Activated naive CD4-positive, alpha-beta T cell treated with anti-CD3 and anti-CD28 coated beads for 36 hours (primary cell): ENCODE measurements at places on chromosomes 2 and 18. TPM values are rescaled to one million over a fixed set of nuclear protein-coding genes. Genes with fewer than 3 reads are reported as not detected.

DNA sequence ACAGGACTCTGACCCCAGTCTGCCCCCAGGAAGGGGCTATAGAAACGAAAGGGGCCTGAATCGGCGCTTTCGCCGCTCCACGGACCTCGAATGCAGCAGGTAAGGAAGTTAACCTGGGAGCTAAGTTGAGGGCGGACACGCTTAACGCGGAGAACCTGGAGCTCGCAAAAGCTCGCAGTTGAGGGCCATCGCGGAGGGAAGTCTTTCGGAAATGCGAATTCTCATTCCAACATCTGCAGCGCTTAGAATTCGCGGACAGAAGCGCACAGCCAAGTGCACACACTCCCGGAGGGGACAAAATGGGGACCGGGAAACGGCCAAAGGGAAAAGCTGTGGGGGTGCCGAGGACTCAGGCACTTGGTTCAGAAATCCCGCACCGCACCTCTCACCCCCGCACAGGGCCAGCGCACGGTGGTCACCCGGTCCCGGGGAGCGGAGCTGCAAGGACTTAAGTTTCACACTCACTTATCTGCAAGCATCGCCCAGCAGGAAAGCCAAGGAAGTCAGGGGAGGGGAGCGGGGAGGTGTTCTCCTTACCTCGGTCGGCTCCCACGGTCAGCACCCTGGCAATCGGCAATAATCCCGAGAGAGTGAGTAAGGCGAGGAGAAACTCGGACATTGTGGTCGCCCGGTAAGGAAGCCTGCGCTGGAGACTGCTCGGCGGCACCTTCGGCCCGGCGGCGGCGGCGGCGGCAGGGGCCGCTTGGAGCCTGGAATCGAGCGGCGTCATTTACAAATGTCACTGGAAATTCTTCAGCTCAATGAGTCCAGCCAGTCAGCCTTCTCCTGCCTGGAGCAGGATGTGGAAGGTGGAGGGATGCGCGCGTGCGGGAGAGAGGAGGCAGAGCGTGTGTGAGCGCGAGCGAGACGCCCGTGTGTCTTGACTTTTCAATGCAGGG, 456 bp downstream of the LRP1B start:
- DNase-seq: peak; percentile 4

The ALK gene
- not detected for total RNA-seq

DNA sequence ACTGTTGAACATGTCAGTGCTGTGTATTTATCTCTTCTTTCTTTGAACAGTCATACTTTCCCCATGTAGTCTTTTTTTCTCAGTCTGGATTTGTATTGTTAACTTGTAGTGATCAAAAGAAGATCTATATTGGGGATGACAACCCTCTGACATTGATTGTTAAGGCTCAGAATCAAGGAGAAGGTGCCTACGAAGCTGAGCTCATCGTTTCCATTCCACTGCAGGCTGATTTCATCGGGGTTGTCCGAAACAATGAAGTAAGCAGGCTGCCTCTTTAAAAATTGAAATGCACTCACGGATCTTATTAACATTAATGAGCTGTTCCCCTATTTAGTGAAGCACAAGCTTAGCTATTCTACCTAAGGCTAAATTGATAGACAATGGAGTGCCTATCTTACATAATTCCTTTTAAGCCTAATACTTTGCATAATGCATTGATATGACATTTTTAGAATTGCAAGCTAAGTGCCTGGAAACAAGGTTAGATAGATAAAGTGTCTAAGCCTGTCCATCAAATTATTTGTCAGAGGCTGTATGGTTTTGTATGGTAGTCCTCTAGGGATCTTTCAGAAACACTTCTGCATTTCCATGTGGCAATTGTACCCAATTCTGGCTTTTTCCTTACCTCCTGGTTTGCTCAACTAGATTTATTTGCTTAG, 29.3 kb upstream of the FAM171B start:
- DNase-seq: no peak

GRCh38 chr18:10604182-10604581, 78.4 kb downstream of the NAPG start:
- DNase-seq: no peak

- peak; percentile 9 for DNase-seq
Observed at GRCh38 chr2:29747786-29748470, 173.5 kb downstream of the ALK start.

DNA sequence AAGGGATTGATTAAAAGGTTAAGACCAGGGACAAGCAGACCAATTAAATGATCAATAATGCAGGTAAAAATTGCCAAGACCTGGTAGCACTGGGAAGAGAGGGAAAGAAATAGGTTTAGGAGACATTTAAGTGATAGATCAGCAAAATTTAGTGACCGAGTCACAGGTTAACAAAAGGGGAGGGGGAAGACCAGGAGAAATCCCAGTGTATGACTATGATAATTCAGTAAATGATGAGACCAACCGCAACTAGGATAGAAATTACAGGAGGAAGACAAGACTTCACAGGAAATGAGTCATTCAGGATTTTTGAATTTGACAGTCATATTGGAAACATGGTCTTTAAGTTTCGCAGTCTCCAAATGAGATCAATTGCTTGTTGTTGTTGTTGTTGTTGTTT, 62.9 kb downstream of the COBLL1 start:
- DNase-seq: no peak

The ANKRD30B gene
- total RNA-seq: not detected

GRCh38 chr2:53512071-53512826, 255.4 kb upstream of the CHAC2 start:
- DNase-seq: no peak
